Activated CD8-positive, alpha-beta memory T cell treated with anti-CD3 and anti-CD28 coated beads for 1 hour (primary cell): ENCODE measurements at places on chromosomes 4 and X.

- no peak for DNase-seq
Measured at GRCh38 chr4:110620691-110621327, 2.1 kb downstream of the PITX2 start.

GRCh38 chr4:31071508-31072486, 351.6 kb downstream of the PCDH7 start:
- no peak for DNase-seq

- DNase-seq, result no peak
Measured at GRCh38 chr4:170015285-170015684, 10.9 kb downstream of the MFAP3L start.

- no peak for DNase-seq
Measured at GRCh38 chrX:55098691-55099090, 9.9 kb downstream of the PAGE2 start.

- no peak for DNase-seq
Measured at GRCh38 chrX:118383120-118383519, 37.2 kb downstream of the WDR44 start.

DNA sequence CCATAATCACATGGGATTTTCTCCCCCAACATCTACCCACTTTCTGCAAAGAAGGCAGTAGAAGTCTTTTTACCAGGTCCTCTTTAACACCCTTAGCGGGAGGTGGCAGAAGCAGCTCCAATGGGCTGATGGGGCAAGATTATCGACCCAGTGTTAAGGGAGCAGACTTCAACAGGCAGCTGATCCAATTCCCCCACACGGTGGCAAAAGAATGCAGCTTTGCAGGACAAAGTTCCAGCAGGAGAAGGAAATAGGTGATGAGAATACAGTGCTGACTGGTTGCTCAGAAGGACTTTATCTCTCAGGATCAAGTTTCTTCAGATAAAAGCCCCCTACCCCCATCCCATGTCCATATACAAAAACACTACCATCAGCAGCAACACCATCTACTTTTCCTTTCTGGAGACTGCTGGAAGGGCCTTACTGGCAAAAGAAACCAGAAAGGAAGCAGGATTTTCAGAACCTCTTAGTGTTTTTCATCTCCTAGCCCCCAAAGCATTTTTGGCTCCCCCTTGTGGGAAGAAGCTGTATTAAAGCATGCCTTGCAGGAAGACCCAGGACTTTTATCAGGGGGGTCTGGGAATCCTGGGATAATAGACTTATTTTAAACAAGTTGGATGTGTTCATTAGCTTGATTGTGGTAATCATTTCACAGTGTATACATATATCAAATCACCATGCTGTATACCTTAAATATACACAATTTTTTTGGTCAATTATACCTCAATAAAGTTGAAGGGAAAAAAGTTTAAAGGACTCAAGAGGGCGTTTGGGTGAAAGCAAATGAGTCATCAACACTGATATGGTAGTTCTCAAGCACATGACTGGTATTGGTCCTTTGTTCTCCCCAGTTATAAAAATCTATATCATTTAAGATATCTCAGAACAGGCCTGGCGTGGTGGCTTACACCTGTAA, 146.4 kb downstream of the GPC3 start:
- DNase-seq, result no peak

DNA sequence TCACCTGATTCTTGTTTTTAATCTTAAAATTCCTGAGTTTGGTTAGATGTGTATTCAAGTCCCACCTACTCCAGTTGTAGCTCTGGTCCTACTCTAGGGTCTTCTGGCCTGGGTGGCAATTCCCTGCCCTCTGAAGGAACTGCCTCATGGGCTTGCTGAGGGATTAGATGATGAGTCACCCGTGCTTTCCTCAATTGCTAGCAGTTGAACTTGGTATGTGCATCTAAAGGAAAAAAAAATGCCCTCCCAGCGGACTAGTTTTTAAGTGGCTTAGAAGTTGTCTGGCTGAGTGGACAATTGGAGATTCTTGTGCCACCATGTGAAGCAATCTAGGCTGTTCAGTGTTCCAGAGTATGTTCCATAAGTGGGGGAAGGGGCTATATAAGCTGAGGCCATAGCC, 127.0 kb downstream of the CCNG2 start:
- DNase-seq, result no peak

GRCh38 chr4:13137390-13137789, 346.8 kb downstream of the RAB28 start:
- DNase-seq, result no peak

DNA sequence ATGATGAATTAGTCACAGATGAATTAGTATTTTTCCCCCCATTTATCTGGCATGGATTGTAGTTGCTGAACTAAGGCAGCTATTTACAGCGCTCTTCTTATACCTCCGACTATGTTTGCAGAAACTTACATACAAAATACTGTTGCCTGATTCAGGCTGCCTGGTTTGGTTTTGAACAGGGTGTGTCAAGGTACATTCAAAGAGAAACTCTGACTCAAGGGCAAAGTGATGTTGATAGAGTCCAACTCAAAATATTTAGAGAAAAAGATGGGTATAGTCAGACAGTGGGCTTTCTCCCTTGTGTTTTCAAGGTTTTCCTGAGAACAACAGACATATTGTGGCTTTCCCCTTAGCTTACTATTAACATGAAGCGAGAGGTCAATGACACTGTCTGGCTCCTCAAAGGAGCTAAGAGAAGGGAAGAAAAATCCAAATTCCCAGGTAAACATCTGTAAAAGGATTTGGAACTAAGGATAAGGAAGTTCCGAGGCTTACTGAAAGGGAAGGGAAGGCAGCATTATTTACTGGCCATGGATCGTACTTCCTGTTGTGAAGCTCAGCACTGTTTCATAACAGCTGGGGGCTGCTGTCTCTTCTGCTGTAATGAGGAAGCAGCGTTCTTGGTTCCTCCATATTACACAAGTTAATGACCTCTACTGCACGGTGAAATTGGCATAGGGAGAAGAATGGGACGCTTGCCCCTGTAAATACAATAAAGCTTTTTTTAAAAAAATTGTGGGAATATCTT, 30.9 kb downstream of the FAM9C start:
- no peak for DNase-seq

GRCh38 chr4:119053997-119054396, 81.6 kb upstream of the MYOZ2 start:
- DNase-seq, result no peak

- no peak for DNase-seq
Measured at GRCh38 chr4:6217716-6218381, 17.5 kb upstream of the JAKMIP1 start.

- no peak for DNase-seq
Measured at GRCh38 chrX:8773117-8773516, 28.1 kb downstream of the FAM9A start.

DNA sequence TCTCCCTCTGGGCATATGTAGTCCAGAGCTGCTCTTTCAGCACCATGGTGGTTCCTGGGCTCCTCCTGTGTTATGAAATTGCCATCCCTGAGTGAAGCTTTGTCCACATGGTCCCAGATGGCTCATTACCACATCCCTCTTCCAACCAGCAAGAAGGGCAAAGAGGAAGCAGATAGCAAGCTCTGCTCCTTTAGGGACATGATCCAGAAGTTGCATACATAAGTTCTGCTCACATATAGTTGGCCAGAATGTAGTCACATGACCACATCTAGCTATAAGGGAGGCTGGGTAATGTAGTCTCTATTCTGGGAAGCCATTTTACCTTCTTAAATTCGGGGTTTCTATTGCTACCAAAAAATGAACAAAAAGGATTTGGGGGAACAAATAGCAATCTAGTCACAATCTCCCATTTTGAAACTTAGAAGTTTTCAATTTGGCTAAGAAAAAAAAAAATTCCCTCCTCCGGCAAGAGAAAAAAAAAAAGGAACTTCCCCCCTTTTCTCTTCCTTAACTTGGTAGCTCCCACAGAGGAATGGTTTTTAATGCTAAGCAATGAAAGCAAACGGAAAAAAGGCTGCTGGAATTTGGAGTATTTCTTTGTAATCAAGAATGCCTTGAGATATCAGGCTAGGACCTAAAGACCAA, 88.2 kb upstream of the USP9X start:
- no peak for DNase-seq

GRCh38 chr4:26217961-26218676, 102.7 kb upstream of the RBPJ start:
- DNase-seq, result no peak

GRCh38 chr4:11514779-11515419, 86.2 kb upstream of the HS3ST1 start:
- DNase-seq, result no peak

DNA sequence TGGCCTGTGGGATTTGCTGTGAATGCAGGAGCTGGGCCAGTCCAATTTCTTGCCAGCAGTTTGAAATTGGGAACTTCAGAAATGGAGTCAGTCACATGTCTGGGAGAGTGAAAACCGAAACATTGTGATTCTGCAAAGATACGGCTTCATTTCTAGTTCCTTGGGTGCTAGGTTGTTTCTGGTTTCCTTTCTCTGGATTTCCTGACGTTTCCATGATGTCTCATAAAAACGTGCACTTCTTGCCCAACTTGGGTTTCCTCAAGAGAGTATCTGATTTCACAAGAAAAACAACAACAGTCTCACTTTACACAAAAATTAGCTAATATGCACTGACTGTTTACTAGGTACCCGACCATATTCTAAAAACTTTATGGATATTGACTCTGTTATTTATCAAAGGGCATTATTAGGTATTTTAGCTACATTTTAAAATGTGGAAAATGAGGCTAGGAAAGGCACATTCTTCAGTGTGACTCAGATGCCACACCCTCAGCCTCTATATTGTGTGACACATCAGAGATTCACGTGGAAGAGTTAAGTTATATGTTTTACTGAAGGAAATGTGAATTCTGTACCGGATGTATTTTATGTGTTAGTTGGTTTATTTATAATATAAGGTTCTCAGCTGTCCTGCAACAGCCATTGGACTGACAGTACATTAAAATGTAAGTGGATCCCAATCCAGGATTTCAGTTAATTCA, 225.0 kb upstream of the PUDP start:
- DNase-seq, result no peak

DNA sequence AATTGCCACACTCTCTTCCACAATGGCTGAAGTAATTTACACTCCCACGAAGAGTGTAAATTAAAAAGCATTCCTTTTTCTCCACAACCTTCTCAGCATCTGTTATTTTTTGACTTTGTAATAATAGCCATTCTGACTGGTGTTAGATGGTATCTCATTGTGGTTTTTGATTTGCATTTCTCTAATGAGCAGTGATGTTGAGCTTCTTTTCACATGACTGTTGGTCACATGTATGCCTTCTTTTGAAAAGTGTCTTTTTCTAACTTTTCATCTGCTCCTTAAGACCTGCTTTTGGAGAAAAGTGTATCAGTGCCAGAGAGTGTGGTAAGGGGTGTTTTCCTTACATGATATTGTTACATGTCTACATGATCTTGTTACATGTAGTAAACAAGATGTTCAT, 25.7 kb downstream of the GUCY1A1 start:
- DNase-seq, result no peak

GRCh38 chrX:43809463-43809862, 72.8 kb downstream of the MAOB start:
- no peak for DNase-seq

- no peak for DNase-seq
Measured at GRCh38 chr4:172153719-172154118, 340.5 kb downstream of the GALNTL6 start.
